ENCODE measurements at places on chromosomes 7 and 10.

DNA sequence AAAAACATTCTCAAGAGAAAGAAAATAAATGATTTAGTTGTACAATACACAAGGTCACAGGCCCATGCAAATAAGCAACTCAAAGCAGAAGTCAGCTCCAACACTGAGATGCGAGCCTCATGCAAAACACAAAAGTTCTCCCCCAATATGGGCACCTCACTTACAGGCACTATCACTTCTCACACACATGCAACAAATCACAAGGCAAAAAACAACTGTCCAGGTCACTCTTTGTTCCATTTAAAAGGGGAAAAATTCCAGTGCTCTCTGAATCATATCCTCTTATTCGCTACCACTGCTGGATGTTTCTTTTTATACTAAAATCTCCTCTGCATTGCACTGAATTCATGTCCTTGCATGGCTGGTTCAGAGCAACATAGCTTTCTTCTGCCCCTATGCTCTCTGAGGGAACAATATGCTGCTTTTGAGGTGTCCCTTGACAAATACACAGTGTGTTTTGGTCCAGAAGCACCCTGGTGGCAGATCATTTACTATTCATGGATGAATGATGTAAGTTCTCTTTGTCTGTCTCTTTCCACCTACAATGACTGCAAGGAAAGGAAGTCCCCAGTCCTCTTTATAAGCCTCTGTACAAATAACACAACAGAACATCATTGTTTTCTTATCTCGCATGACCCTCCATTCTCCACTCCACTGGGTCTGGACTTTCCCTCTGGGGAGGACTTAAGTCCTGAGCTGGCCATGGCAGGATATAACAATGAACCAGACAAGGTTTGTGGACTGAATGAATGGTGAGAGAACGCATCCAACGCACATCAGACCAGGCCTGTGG lies 85.4 kb upstream of the GSDME start:
- DNase-seq = no peak

- DNase-seq = no peak
Measured at GRCh38 chr10:49144058-49144720, 10.4 kb upstream of the FAM170B start.

- DNase-seq = no peak
Measured at GRCh38 chr7:104791080-104791479, 222.9 kb upstream of the KMT2E start.

DNA sequence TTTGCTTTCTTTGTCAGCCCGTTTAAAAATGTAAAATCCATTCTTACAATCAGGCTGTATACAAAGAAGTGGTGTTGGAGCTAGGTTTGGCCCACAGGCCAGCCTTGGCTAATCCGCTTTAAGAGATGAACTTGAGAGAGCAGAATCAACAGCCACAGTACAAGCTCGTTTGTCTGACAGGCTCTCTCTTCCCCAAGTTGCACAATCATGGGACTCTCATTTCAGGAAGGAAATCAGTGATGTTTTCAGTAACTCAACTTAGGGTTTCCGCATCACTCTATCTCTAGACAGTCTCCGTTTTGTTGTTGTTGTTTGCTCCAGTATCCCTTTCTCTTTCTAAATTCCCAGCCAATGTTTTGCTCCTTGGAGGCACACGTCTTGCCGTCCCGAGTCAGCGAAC lies 582.0 kb upstream of the MKI67 start:
- DNase-seq = no peak

All from SK-N-DZ (cell line).